SHP77 (cell line): ENCODE measurements at places on chromosomes 1 and 21.
A peak's percentile ranks its signal among the peaks of the same experiment; 100 is the strongest.

DNA sequence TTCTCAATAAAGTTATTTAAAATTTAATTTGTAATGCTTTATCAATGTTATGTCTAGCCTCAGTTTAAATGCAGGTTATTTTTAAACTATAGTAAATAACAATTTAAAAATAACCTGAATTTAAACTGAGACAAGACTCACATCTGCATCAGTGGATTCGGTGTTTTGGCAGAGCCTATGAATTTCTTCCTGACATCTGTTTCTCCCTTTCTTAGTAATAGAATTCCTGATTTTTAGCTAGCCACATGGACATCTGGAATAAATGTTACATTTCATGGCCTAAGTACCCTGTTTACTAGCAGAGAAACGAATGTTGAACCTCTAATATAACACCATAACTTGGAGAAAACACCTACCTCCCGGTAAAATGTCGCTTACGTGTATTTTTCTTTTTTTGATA, 1141.6 kb upstream of the ADGRL2 start:
- no peak for DNase-seq

GRCh38 chr1:183830389-183830788, 25.5 kb downstream of the RGL1 start:
- no peak for DNase-seq

DNA sequence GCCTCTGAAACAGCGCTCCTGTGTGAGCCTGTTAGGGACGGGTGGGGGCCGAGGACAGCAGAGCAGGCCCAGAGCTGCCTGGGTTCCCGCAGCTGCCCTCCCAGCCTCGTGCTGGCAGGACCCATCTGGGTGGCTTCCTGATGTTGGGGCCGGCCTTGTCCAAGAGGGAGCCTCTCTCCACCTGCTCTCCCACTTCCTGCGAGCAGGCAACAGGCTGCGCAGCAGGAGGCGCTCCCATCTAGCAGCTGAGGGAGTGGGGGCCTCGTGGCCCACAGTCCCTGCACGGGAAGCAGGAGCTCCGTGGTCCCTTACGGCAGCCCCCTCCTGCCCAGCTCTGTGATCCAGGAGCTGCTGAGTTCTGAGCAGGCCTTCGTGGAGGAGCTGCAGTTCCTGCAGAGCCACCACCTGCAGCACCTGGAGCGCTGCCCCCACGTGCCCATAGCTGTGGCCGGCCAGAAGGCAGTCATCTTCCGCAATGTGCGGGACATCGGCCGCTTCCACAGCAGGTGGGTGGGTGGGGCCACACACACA, 68.0 kb downstream of the TRIM11 start:
- DNase-seq, result no peak

DNA sequence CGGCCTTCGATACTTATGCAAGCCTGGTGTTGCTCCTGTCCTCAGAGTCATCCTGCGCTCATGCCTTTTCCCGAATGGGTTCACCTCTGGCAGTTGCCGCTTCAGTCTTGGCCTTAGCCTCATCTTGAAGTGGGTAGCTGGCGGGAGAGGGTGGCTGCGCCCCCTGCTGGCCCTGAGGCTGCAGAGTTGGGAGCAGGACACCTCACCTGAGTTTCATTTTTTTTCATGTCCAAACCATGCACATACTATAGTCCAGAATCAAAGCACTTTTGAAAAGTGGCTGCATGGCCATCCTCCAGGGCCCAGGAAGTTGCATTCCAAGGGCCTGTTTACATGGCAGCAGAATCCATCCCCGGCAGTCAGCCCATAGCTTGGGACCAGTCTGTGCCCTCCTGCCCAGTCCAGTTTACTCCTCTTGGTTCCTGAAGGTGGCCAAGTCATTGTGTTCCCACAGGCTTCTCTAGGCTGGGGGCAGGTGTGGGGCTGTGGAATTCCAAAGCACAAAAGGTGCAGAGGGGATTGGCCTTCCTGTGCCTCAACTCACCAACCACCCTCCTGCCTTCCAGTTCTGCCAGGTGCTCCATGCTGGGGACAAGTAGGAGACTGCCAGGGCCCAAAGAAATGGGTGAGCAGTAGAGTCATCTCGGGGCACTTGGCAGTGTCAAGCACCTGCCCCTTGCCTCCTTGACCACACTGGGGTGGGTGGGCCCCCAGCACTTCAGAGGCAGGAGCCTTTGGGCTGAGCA, 44.0 kb downstream of the YARS1 start:
- DNase-seq, result peak; percentile 64

GRCh38 chr1:112696578-112697314, 10.2 kb downstream of the RHOC start:
- DNase-seq, result no peak

GRCh38 chr1:31954607-31955283, 16.6 kb upstream of the PTP4A2 start:
- peak; percentile 57 for DNase-seq

- no peak for DNase-seq
Measured at GRCh38 chr1:41953291-41953690, 34.6 kb upstream of the HIVEP3 start.

- no peak for DNase-seq
Measured at GRCh38 chr1:161921990-161922389, 101.7 kb downstream of the OLFML2B start.

- no peak for DNase-seq
Measured at GRCh38 chr21:42149656-42150473, 69.1 kb upstream of the ABCG1 start.

DNA sequence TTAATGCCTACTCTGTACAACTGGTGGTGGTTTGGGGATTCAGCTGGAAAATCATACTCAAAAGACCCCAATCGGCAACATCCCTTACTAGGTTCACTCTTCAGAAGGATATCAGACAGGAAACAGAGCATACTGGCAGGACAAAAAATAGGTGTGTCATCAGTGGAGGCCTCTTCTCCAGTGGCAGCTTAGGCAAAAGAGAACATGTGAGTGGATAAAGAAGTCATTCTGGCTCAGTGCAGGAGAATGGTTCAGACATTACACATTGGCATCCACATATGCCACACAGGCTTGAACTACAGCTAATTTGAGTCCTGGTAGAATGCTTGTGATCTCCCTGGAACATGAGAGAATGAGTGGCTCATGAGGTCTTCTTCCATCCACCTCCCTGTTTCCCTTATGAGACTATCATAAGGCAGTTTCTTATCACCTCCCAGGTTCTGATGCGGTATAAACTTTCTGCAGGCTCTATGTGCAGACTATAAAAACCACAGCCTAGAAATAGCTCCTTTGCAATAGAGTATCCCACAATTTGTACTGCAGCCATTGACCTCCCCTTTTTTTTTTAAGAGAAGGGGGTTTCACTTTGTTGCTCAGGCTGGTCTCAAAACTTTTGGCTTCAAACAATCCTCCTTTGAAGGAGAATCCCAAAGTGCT, 24.7 kb downstream of the VAMP4 start:
- DNase-seq, result no peak

- no peak for DNase-seq
Measured at GRCh38 chr1:203084588-203085527, 954 bp downstream of the MYOG start.

DNA sequence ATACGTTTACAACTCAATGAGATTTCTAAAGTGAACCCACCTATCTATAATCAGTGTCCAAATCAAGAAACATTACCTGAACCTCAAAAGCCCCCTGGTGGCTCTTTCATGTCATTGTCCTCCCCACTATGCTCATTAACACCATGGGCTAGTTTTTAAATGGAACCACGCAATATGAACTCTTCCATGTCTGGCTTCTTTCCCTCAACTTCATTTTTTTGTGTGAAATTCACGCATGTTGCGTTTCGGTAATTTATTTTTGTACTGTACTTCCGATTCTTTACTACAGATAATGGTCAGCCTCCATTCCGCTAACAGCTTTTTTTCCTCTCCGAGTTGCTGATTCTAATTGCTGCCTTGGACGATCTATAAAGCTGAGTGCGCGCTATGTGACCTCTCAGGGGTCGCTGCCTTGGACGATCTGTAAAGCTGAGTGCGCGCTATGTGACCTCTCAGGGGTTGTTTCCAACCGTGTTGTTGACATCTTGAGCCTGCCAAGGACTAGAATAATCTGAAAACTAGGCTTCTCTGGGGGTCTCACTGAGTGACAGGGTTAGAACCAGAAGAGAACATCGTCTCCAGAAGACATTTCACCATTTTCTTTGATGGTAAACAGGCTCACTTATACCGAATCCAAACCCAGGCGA, 1.1 kb upstream of the CACYBP start:
- peak; percentile 58 for DNase-seq

GRCh38 chr1:85607126-85607920, 26.8 kb downstream of the CCN1 start:
- no peak for DNase-seq

- DNase-seq, result no peak
Measured at GRCh38 chr21:45611296-45611695, 32.2 kb upstream of the PCBP3 start.

DNA sequence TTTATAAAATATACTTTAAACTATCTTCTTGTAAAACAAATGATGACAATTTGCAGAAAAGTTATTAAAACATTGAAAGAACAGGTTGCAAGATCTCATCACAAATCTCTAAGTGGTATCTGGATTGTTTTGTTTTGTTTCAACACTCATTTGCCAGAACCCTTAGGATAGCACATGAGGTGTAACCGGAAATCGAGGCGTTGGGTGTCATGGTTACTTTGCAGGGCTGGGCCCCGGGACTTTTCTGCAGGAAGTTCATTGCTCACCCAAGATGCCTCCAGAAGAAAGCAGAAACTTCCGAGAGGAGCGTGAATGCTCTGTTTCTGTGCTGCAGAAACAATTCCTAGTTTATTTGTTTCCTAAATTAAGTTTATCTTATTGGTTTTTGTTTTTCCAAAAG, 2.5 kb downstream of the DISC1 start:
- no peak for DNase-seq

DNA sequence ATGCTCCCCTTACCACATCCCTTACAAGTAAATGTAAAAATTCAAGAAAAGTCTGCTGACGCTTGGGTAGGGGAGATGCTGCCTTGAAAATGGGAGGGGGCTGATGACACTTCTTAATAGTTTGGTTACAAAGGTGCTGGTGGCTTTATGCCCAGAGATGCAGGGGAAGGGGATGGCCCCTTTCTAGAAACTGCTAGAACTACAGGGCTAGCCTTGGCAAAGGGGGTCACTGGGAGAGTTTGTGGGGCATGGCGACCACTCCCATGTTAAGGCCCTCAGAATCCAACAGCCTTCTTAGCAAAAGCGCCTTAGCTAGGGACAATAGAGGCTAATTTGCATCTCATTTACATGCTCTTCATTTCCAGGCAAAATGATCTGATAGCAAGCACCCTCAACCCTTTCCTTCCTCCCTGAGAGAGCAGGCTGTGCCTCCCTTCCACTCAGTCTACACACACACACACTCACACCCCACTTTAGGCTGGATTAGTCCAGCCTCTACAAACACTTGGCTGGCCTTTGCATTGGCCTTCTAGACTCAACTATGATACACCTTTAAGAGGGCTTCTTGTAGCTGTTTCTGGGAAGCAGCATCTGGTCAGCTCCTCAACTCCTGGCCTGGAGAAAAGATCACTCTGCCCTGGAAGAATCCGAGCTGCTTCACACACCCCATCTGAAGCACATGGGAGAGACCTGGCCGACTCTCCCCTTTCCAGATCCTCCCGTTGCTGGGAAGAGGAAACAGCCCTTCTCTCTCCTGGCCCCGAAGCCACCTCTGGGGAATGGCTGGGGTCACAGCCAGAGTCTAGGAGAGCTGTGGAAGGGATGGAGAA, 1.7 kb downstream of the SEMA6C start:
- no peak for DNase-seq

GRCh38 chr1:9728451-9729295, 77.1 kb downstream of the PIK3CD start:
- DNase-seq, result no peak

DNA sequence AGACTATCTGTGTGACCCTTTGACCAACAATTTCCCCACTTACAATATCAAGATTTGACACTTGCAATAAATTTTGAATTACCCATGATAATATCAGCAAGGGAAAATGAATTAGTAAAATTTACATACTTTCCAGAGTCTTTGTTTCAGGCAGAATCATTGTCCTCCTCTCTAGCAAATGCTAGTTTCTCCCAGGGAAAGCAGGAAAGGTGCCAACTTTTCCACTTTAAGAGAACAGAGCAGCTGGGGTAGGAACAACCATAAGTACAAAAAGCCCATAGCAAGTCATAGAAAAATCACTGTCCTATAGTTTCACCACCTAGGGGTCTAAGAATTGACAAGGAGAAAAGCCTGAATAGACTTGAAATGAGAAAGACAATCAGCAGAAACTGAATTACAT, 67.1 kb upstream of the GUCA2B start:
- DNase-seq, result no peak

DNA sequence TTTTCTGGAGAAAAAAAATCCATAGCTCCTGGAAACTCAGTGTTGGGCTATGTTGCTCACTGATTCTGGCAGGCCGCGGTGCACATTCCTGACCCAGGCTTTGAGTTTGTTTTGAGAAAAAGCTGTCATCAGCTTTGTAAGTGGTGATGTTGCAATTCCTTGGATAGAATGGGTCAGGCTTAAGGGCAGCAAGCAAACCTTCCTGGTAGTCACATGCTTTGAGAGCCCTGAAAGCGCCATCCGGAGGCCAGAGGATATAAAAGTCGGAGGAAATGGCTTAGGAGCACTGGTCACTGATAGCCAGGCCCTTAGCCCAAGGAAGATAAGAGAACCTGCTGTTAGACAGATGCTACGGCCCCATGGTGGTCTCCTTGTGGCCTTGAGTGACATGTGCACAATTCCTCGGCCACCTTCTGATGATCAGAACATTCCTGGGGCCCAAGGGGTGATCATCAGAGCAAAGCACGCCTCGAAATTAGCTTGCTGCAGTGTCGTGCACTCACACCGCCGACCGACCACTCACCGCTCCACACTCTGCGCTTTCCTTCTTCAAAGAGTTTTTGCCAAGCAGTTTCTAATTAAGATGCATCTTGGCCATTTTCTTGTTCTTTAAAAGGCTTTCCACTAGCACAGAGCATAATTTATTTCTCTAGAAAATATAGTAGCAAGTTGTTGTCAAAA, 78.6 kb downstream of the MAN1C1 start:
- no peak for DNase-seq

GRCh38 chr21:31260790-31261189, 83.3 kb downstream of the TIAM1 start:
- DNase-seq, result no peak

DNA sequence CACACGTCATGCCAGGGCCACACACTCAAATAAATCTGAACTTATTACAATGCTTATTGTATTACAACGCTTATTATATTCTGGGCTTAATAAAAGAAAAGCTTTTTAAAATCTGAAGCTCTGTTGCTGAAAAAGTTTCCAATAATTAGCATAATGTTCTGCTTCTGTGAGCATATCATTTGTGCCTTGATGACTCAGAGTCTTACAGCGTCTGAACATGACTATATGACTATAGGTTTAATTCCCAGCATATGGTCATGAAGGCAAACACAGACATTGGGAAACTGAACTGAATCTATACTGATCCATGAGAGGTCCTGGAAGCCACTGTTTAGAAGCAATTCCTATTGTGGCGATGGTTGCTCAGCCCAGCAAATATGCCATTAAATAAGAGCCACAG, 66.3 kb downstream of the SIM2 start:
- no peak for DNase-seq

DNA sequence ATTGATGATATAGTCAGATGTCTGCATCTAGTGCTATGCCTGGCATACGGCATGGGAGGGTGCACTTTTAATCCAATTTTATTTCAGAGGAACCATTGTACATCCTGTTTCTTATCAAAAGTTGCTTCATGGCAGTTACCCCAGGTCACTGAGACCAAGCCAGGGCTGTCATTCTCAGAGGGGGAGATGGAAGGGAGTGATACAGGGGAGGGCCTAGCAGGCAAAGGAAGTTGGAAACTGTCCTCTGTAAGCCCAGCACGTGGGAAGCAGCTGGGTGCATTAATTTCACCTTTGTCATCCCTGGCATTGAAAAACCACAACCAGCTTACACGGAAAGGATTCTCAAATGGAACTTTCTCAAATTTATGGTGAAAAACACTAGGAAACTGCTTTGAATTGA, 458.7 kb upstream of the ADAMTS5 start:
- no peak for DNase-seq
